ENCODE measurements at places on chromosomes 2 and 18.

DNA sequence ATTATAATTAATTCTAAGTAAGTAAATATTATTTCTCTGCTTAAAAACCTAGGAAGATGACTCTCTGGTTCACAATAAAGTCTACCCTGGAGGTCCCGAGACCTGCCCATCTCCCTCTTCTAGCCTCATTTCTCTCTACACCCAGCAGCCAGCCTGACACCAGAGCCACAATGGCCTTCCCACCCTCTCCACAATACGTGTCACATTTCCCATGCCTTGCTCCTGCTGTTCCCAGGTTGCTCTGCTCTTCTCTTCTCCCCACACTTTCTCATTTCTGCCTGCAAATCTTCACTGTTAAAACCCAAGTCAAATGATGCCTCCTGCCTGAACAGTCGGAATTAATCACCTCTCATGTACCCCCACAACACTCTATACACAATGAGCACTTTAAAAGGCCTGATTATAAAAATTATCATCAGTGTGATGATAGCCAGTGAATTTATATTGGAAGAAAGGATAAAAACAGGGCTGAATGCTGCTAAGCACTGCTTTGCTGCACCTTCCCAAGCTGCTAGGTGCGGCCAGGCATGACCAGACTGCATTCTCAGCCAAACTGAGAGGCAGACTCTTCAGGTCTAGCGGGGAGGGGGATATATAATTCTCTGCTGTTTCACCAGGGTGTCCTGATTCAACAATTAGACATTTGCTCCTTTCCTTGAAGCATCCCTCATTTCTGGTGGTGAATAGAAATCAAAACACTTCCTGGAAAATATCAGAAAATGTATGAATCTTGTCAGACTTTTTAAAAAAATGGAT is 160.6 kb downstream of the DTNA start:
- no peak for DNase-seq

DNA sequence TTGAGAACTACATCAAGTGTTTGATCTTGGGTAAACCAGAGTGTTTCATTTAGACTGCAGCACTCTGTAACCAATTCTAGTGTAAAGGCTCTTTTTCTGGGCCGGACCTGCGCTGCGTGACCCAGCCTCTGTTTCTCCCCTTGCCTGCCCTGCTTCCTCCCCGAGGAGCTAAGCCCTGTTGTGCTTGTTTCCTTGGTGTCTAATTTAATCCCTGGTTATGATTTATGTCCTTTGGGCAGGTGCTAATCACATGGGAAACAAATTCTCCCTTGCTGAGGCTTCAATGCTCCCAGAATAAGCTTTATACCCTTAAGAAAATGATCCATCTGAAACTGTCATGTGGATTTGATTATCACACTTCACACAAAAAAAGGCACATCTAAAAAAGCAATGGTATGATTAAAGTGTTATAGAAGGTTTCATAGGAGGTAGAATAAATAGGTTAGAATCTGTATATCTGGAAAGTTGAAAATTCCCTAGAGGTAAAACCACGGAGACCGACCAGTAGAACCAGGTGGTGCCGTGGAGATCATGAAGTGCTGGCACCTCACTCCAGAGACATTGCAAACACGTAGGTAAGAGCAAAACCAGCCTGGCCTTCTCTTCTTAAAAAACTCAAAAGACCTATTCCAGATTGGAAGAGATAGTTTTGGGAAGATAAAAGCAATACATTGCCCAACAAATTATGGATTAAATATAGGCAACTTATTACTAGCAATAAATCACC is 31.0 kb upstream of the SLC9A2 start:
- no peak for DNase-seq

DNA sequence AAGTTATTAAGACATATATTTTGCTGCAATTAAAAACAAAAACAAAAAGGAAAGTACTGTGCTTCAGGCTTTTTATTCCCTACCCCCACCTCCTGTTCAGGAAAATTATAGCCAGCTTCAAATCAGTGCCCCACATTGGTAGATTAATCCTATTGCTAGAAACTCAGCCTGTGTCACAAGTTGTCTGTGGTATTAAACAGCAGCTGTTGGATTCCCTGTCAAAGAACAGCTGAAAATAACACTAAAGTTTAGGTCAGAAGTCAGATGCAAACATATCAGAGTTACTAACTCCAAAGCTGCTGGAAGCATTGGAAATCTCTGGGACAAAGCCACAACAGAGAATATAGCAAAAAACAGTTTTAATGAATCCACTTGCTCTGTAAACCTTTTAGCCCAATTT is 818 bp upstream of the CCDC141 start:
- DNase-seq = no peak

DNA sequence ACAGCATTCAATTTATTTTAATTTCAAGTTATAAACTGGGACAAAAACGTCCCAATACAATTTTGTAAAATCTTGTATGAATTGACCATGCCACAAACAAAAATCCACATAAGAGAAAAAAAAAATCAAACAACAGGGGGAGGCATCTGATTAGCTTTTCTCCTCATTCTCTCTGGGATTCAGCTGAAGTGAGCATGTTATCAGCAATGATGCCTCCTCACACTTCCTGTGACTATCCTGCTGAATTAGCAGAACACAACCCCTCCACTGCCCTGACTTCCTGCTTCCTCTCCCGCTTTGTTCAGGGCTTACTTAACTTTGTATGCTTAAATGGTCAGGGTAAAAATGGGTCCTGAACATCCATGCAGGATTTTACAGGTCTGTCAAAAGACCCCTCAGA is 132.2 kb upstream of the ITGB6 start:
- DNase-seq = no peak

- DNase-seq = no peak
Measured at GRCh38 chr2:219174146-219174545, 2.6 kb downstream of the CNPPD1 start.

GRCh38 chr18:56488739-56489138 is 149.7 kb downstream of the TXNL1 start:
- no peak for DNase-seq

GRCh38 chr2:46003903-46004473 is 293.2 kb upstream of the EPAS1 start:
- DNase-seq = no peak

- DNase-seq = no peak
Measured at GRCh38 chr18:75378376-75379315, 48.9 kb downstream of the SMIM21 start.

DNA sequence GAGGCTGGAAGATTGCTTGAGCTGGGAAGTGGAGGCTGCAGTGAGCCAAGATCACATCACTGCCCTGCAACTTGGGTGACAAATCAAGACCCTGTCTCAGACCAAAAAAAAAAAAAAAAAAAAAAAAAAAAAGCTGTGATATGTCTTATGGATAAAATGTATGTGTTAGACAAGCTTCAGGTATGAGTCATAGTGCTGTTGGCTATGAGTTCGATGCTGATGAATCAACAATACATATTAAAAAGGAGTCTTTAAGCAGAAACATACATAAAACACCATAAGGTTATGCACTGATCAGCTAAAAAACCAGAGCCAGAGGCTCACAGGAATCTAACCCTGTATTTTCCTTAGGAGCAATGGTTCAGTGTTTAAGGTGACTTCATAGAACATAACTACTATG is 332.3 kb downstream of the NCKAP5 start:
- no peak for DNase-seq

DNA sequence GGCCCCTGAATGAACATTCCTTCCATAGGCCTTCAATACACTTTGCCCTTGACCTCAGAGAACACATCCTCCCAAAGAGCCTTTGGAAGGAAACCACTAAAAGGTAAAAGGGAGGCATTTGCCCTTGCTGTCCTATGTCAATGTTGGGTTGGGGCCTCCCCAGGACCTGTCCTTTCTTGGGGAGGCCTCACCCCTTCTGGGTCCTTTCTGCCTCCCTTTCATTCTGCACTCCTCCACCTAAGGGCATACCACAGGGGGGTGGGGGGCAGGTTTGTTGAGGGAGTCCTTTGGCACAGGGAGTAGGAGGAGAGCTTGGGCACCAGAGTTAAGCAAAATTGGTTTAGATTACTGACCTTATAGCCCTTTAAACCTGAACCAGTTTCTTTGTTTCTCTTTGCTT is 32.5 kb upstream of the ATP6V1B1 start:
- no peak for DNase-seq

- no peak for DNase-seq
Measured at GRCh38 chr18:31741097-31741735, 19.5 kb downstream of the SLC25A52 start.

- no peak for DNase-seq
Measured at GRCh38 chr2:11809586-11810236, 63.3 kb downstream of the LPIN1 start.

GRCh38 chr2:205808486-205809121 is 126.3 kb downstream of the NRP2 start:
- DNase-seq = no peak

DNA sequence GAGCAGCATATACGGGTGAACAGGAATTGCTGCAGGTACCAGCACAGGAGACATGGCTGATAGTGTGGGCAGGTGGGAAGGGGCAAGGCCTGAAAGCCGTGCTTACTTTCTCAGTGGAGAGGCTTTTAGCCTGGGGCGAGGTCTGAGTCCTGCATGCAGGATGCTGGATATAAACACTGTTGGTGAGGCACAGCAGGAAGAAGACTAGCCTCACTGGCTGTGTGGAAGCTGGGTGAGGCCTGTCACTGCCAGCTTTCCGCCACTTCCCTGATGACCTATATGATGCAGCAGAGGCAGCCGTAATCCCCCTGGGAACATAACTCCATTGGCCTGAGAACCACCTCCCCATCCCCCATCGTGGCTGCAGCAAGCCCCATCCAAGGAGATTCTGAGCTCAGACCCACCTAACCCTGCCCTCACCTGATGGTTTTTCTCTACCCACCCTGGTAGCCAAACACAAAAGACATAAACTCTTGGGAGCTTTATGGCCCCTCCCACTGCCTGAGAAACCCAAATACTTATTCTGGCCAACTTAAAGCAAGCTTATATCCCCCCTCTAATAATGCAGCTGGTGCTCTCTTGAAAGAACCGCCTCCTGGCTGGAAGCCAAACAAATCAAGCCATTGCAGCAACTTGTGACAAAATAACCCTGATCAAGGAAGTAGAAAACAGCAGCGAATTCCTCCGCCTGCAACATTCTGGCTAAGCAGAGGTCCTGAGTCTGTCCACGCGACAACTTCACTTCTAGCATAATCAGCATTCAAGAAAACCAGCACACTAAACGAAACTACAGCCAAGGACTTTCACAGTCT is 54.6 kb upstream of the DSC1 start:
- no peak for DNase-seq

DNA sequence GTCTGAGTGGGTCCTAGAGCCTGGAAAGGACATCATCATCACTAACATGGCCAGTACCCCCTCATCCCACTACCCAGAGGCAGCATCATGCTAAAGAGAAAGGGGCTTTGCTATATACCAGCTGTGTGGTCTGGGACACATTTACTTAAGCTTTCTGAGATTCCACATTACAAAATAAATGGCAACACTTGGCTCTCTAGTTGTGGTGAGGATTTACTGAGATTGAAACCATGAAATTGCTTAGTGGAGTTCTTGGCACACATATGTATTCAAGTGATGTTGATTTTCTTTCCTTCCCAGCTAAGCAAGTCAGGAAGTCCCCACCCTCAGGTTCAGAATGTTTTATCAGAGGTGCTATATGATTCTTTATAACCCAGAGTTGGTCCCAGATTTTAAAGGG is 362.0 kb downstream of the CLIP4 start:
- DNase-seq = no peak

DNA sequence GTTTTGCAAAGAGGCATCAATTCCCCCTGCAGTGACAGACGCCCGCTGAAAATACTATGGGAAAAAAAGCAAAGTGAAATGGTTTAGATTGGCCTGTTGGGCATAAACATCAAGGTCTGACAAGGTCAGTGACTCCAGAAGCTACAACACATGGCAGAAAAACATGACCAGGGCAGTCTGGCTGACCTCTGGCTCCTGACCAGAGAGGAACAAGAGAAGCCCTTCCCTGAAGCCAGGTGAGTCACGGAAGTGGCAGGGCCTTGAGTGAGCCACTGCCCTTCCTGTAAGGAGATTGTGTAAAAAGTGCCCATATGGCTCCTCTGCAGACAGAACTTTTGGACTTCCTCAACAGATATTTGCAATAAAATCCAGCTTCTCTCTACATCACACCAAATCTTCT is 72.0 kb downstream of the DNER start:
- DNase-seq = no peak

DNA sequence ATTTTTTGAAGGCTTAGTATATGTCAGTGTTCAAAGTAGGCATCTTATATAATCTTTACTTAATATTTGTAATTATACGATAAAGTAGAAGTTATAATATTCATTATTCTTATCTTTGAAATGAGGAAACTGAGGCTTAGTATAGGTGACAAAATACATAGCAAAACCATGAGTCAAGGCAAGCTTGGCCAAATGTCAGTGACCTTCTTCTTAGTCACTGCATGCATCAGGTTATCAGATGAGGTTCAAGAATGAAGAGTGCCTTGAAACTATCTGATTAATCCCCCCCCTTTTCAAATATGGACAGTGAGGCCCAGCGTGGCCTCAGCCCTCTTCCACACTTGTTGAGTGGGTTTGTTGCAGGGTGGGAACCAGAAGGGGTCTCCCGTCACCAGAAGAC is 59.3 kb downstream of the PMAIP1 start:
- no peak for DNase-seq

All from GM12891 (cell line).